ENCODE measurements at places on chromosomes 2 and 18. TPM values are rescaled to one million over a fixed set of nuclear protein-coding genes. Genes with fewer than 3 reads are reported as not detected.

POTEF gene
- not detected for total RNA-seq

CNGA3 gene
- not detected for total RNA-seq

- DNase-seq: no peak
These were observed 1.0 kb downstream of the ALKAL2 start for GRCh38 chr2:286774-287392.

GRCh38 chr2:155675920-155676319 lies 656.6 kb downstream of the NR4A2 start:
- no peak for DNase-seq

B4GALT6 gene
- 6.0 TPM for total RNA-seq

RELCH gene
- total RNA-seq: 31.6 TPM

ZNF142 gene
- 65.3 TPM for total RNA-seq

DNA sequence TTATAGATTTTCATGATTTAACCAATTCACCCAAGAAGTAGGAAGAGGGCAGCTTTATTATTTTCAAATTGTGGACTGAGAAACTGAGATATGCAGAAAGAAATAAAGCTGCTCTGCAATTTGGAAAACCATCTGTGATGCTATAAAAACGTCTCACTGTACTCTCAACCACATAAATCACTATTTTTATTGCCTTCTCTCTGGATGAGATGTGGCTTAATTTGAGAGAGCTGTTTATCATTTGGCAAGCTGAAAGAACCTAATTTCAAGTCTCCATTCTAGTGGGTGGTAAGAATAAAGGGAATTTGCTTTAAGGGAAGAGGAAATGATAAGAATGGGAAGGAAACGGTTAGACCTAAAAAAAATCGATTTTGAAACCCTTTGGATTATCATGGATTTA lies 49.9 kb upstream of the CYP1B1 start:
- DNase-seq: peak; percentile 49

GRCh38 chr2:157421331-157421944 lies 22.5 kb downstream of the CYTIP start:
- DNase-seq: no peak

GRCh38 chr2:68537809-68538208 lies 70.4 kb downstream of the APLF start:
- DNase-seq: peak; percentile 24

DNA sequence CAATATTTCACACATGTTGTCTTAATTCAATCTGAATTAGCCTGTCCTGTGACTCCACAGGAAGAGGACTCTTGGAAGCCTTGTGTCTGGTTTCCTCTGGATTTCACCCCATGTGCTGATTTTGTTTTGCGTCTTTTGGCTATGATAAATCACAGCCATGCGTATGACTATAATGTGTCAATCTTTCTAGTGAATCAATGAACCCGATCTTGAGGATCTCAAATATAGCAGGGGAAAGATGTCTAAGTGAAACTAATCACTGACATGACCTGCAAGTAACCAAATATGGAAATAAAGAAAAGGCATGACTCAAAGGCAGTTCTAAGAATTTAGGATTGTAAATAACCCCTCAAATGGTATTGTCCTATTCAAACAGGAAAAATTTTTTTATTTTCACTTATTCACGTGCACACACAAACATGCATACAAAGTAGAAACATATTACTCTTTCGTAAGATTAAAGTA lies 8.2 kb downstream of the WDFY1 start:
- no peak for DNase-seq

DNA sequence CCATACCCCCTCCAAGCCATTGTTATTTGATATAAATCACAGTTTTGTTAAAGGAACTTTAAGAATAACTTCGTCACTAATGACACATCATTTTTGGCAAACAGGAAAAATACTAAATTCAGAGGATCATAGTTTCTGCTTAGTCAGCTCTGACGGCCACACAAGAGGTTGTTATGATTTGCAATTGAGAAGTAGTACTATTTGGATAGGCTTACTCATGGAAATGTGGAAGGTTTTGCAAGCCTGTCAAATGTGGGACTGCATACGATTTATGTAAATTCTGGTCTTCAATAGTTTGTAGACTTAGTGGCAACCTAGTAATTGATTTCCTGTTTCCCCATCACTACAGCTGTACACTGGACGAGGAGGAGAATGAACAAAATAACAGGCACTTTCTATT lies 108.1 kb downstream of the ARHGEF33 start:
- DNase-seq: peak; percentile 86

MC2R gene
- not detected for total RNA-seq

ELP2 gene
- 110 TPM for total RNA-seq

DNA sequence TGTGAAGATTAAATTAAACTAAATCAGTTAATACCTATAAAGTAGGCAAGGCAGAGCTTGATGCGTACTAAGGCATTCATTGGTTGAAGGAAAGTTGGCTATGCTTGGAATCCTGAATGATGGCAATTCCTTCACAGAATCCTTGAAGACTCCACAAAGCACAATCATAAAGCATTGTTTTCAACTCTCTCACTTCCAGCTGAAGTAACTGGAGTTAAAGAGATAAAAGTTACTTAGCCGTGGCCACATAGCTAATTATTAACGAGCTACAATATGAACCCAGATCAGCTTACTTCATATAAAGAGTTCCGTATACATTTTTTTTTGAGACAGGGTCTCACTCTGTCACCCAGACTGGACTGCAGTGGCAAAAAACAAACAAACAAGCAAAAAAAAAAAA lies 483.9 kb upstream of the DDX18 start:
- no peak for DNase-seq

DNA sequence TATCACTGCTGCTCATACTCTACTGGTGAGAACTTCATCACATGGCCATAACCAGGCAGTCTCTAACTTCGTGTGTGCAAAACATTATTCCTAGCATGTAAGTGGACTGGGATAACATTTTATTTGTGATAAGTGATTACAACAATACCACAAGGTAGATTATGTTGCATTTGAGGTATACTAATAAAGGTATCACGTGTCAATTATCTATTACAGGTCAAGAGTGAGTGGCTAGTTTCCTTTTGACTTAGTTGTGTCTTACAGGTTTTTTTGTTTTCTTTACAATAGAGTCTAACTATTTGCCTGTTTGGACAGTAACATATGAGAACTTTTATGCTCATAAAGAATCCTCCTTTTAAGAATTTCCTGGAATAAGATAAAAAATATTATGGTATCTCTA lies 67.2 kb upstream of the DSC1 start:
- DNase-seq: no peak

GRCh38 chr2:10374362-10374943 lies 71.7 kb downstream of the HPCAL1 start:
- no peak for DNase-seq

HRH4 gene
- not detected for total RNA-seq

LAMA1 gene
- not detected for total RNA-seq

SLC38A11 gene
- total RNA-seq: not detected

DNA sequence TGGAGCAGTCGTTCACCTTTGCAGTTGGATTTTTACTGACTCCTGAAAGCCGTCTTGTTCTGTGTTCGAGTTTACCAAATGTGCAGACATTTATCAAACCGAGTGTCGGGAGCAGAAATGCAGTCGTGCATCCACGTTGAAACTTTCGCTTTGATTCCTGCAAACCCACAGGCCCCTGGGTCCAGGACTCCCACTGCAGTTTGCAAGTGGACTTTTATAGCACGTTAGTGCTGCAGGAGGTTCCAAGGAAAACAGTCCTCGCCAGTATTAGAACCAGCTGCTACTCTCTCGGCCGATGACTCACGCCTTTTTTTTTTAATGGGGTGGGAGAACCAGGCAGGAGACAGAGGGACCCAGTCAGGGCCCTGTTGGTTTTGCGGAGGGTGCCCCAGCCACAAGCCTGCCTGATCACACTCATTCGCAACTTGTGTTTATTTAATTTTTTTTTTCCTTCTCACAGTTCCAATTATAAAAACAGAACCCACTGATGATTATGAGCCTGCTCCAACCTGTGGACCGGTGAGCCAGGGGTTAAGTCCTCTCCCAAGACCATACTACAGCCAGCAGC lies 90.1 kb downstream of the NFATC1 start:
- peak; percentile 72 for DNase-seq

MOCOS gene
- total RNA-seq: not detected

GRCh38 chr18:75544051-75544481 lies 116.6 kb upstream of the SMIM21 start:
- no peak for DNase-seq

DNA sequence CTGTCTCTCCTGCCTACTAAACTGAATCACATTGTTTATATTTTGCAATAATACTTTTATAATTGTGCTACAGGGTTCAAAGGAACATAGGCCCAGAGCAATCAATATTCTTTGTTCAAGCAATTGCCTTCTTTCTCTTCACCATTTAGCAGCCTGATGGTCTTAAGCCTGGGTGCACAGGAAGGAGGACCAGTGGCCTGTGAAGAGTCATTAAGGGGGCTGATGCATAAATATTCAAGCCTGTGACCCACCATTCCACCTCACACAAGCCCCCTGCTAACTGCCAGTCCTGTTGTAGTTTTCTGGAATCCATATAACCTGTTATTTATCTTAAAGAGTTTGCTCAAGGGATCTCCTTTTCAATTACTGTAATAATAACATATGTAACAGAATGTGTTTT lies 56.0 kb downstream of the ABCA12 start:
- DNase-seq: no peak

OLA1 gene
- total RNA-seq: 174 TPM

GALR1 gene
- total RNA-seq: not detected

DNA sequence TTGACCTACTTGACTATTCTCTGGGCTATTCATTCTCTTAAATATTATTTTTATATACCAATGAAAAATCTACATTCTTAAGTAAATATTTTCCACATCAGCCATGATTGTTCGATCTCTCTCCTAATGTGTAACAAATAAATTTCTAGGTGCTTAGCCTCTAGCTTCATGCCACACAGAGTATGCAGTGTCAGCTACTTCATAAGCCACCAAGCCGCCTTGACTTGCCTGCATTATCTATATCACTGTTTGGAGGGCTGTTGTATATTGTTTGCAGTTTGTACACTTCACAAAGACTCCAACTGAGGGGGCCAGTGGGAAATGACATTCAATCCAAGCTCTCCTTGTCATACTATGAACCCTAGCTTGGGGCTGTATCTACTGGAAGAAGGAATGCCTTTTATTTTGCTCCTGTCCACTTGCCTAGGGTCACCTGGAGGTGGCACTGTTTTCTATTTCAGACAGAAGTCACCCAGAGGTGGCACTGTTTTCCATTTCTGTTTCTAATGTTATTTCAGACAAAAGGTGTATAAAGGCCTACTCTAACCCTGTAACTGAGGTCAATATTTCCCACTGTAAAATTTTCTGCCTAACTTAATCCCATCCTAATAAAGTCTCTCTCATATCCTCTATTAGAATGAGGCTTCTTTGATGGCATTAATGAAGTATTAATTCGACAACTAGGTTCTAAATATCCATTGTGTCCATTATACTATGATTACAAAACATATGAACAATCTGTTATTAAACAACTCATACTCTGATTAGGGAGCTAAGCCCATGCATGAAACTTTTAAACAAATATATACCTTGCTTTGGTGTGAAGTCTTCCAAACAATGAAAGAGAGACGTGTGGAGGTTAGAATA lies 36.4 kb downstream of the COL5A2 start:
- peak; percentile 82 for DNase-seq

DNA sequence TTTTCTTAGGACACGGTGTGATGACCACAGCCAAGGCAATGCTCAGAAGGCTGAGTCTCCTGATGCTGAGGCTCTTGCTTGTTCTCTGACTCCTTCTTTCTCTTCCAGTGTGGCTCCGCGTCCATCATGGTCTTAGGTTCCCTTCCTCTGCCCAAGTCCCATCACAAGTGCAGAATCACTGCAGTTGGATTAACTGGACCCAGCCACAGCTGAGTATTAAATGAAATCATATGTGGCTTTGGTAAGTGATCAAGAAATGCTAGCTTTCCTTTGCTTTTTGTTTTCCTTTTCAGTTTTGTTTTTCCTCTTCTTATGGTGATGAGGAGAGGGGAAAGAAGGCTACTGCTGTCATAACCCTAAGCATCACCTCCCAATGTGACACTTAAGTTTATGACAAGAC lies 375.8 kb downstream of the INSIG2 start:
- no peak for DNase-seq

GRCh38 chr2:236175548-236176150 lies 7.5 kb upstream of the GBX2 start:
- DNase-seq: no peak

CCDC93 gene
- 28.8 TPM for total RNA-seq

GRCh38 chr2:23413641-23414040 lies 28.7 kb downstream of the KLHL29 start:
- DNase-seq: no peak

MRO gene
- total RNA-seq: 0.32 TPM

- DNase-seq: no peak
These were observed 193.6 kb downstream of the MIB1 start for GRCh38 chr18:21933931-21934765.

GRCh38 chr2:230160112-230160660 lies 59.6 kb downstream of the SP110 start:
- DNase-seq: peak; percentile 68

- DNase-seq: peak; percentile 36
These were observed 11.0 kb upstream of the HK2 start for GRCh38 chr2:74822771-74823566.

DNA sequence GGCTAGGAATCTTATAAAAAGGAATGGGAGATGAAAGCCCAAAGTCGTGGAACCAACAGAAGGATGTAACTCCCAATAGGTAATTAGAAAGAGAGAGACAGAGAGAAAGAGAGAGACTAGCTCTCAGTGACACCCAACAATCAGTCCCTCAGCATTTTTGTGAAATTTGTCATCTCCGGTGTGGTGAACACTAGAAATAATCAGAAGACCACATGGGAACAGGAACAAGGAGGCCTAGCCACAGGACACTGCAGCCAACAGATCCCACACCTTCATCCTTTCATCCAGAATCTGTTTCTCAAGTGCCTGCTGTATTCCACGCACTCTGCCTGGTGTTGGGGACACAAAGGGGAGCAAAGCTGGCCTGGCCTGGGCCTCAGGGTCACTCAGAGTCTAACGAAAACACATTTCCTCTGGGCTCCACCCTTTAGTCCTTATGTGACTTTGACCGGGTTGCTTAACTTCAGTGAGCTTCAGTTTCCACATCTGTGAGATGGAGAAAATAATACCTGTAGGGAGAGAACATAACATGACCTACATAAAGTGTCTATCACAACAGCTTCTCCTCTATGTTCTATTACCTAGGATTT lies 53.1 kb downstream of the EHD3 start:
- peak; percentile 81 for DNase-seq

GRCh38 chr2:97935719-97936161 lies 60.0 kb downstream of the TMEM131 start:
- DNase-seq: peak; percentile 11

DNA sequence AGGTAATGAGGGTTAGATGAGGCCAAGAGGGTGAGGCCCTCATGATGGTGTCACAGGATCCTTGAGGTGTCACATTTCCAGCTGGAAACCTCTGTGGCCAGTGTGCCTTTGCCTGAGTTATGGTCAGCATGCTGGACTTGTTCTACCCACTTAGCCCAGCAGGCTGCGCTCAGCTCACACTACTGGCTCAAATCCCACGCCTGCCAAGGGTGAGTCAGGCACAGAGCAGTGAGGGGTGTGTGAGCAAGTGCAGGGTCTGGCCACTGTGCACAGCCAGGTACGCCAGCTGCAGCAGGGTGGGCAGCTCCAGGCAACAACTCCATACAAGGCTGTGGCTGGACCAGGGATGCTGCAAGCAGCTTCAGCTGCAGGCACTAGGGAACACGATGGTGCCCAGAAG lies 616.6 kb upstream of the FSHR start:
- peak; percentile 43 for DNase-seq

IL37 gene
- not detected for total RNA-seq

- no peak for DNase-seq
These were observed 2.1 kb upstream of the HSBP1L1 start for GRCh38 chr18:79962311-79962710.

Data from A673 (cell line).